ENCODE measurements at places on chromosomes 11 and 22.

GRCh38 chr22:27617214-27617881, 184.2 kb downstream of the MN1 start:
- no peak for DNase-seq

- no peak for DNase-seq
Measured at GRCh38 chr11:120224972-120225909, 14.4 kb downstream of the OAF start.

DNA sequence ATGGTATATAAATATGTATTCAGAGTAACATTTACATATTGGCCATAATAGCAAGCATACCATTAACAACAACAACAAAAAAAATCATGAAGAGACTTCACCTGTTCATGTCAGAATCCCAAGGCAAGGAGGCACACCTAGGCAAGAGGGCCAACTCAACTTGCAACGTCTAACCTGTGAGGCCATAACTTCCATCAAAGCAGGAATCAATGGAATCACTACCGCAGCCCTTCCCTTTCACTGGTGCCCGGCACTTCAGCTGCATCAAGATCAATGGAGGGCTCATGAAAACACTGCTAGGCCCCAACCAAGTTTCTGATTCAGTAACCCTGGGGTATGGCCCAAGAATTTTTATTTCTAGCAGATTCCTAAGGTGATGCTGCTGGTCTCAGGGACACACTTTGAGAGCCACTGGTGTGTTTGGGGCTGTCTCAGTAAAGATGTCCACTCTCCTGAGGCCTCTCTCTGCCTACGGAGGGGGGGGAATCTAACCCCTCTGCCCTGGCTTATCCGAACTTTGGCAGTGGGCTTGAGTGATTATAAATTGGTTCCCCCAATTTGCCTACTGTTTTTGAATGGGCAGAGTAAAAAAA, 8.0 kb downstream of the ZFTA start:
- no peak for DNase-seq

DNA sequence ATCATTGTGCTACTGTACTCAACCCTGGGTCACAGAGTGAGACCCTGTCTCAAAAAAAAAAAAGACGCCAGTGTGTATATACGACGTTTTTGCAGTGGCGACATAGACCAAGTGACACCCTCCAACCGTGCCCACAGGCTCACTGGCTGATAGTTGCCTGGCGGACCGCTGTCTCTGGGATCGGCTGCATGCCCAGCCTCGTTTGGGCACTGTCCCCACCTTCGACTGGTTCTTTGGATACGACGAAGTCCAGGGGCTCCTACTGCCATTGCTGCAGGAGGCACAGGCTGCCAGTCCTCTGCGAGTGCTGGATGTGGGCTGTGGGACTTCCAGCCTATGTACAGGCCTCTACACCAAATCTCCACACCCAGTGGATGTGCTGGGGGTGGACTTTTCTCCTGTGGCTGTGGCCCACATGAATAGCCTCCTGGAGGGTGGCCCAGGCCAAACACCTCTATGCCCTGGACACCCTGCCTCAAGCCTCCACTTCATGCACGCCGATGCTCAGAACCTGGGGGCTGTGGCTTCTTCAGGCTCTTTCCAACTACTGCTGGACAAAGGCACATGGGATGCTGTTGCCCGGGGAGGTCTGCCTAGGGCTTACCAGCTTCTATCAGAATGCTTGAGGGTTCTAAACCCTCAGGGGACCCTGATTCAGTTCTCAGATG, 1.3 kb downstream of the CSKMT start:
- no peak for DNase-seq

- no peak for DNase-seq
Measured at GRCh38 chr22:37292641-37293040, 10.3 kb downstream of the CYTH4 start.

DNA sequence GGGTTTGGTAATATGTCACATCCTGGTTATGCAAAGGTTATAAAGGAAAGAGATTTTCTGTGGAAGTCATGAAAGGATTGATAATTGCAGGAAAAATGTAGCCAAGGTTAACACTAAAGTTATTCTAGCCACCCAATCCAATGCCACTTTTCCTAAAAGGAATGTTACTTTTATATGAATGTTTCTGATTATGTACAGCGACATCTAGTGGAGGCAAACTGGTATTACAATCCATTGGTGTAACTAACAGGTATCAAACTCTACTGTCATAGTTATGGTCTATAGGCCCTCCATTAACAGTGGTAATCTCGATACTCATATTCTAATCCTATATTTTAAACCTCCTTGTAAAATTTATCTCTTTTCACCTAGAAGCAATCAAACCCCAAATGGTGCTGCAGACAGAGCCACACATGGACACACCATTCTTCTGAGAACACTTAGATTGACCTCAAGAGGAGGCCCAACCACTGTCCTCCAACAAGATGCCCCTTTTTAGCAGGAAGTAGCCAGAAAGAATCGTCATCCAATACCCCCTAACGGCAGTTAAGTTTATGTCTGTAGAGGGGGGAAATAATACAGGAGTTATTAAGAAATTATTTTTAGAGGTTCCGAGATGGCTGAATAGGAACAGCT, 74.9 kb upstream of the RAG2 start:
- no peak for DNase-seq

- DNase-seq: no peak
Measured at GRCh38 chr22:37357446-37358075, 69.7 kb downstream of the ELFN2 start.

GRCh38 chr11:85896876-85897275, 41.7 kb downstream of the CCDC83 start:
- DNase-seq: no peak

GRCh38 chr11:132941761-132942160, 590.5 kb downstream of the OPCML start:
- DNase-seq: no peak

DNA sequence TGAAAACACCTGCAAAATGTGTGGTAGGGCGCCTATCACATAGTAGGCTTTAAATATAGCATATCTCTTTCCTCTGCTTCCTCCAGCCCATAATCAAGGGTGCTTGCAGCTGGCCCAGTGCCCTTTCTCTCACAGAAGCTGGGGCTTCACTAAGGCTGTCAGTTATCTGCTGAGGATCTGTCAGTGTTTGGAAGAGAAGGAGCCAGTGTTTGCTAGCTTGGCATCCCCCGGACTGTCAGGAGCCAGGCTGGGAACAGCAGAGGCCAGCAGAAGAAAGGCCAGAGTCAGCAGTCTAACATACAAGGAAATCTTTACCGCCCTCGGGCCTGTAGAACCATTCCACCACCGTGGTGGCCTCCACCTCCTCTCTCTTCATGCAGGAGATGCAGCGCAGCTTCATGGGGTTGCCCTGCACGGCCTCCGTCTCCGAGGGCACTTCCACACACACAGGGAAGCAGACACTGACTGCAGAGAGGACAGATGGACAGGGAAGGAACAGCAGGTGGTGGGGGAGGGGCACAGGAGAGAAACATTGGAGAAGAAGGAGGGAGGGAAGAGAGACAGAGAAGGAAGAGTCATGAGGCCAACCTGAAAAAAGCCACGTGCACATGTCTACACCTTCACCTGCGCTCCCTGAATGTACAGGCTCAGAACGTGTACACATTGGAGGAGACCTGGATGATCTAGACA, 9.0 kb downstream of the SCN3B start:
- DNase-seq: no peak

DNA sequence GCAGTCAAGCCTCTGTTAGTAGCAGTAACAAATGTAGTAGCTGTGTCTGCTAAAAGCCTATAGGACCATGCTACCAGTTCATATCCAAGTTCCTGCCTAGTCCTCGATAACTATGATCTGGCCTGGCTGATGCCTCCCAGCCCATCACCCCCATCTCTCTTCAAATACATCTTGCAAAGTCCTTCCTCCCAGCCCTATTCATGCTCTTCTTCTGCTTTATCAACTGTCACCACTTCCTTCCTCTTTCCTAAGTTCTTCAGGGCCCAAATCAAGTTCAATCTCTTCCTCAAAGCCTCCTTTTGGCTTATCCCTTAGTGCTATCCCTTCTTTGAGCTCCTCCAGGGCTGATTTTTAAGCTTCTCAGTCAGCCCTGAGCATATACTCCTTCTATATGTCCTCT, 150.9 kb upstream of the THY1 start:
- no peak for DNase-seq

DNA sequence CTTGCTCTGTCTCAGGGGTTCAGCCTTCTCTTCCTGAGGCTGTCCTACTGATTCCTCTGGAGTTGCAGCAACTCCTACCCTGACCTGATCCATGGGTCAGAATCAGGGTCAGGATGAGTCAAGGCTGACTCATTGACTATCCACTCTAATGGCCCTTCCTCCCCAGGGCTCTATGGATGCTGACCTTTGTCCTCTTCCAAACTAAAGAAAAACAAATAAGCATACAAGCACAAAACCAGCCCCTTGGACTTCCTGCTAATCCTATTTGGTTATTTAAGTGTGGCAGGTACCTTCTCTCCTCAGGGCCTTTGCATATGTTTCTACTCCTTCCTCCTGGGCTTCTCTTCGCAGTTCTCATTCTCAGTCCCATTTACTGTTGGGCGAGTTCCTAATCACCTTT, 204.5 kb upstream of the NAV2 start:
- no peak for DNase-seq

GRCh38 chr11:120709808-120710207, 198.3 kb downstream of the GRIK4 start:
- DNase-seq: no peak

Data from CD4-positive, alpha-beta T cell treated with Interferon alpha-2 for 1 hour (primary cell).